Large intestine (tissue), 12 donors: ENCODE measurements at places on chromosomes 12 and 14. TPM values are rescaled to one million over a fixed set of nuclear protein-coding genes. Genes with fewer than 3 reads are reported as not detected.

DNA sequence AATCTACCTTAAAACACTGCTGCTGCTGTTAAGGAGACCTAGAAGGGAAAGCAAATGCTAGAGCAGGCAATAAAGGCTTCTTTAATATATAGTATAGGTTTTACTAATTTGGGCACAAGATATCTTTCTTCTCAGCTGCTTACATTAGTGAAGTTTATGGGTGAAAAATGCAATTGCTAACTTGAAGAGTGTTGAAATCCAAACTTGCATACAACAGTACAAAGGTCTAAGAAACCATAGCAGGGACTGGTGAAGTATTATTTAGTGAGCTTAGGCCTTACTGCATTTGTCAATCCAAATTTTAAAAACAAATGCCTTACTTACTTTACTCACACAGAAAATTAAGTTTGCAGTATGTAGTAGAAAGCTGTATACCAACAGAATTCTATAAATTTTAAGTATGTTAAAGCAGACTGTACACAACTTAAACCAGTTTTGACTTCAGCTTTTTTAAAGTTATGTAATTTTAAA, 1.4 kb upstream of the AP4S1 start:
- H3K4me1 ChIP-seq: no peaks in the 10 kb centered on the region
- DNase-seq: peak; percentile 81
- no peaks in the 10 kb centered on the region for H3K27me3 ChIP-seq
- H3K27ac ChIP-seq: peak overlapping the region; percentile 98
- H3K36me3 ChIP-seq: peaks cover 4% of the 10 kb centered on the region
- peak overlapping the region; percentile 99 for H3K4me3 ChIP-seq

GRIN2B gene
- polyA plus RNA-seq: 0.04 TPM

ETFBKMT gene
- polyA plus RNA-seq: 4.1 TPM

- H3K27me3 ChIP-seq: no peaks in the 10 kb centered on the region
- DNase-seq: no peak
- no peaks in the 10 kb centered on the region for H3K36me3 ChIP-seq
- no peaks in the 10 kb centered on the region for H3K4me1 ChIP-seq
- no peak overlapping the region for H3K27ac ChIP-seq
Observed at GRCh38 chr14:29687071-29687765, 240.4 kb downstream of the PRKD1 start.

- no peak for DNase-seq
- no peaks in the 10 kb centered on the region for H3K4me1 ChIP-seq
- H3K27ac ChIP-seq: no peak overlapping the region
Observed at GRCh38 chr12:79698966-79699365, 8.2 kb upstream of the PAWR start.

GRCh38 chr12:42786400-42787148, 197.0 kb upstream of the PRICKLE1 start:
- no peaks in the 10 kb centered on the region for H3K27me3 ChIP-seq
- H3K36me3 ChIP-seq: no peaks in the 10 kb centered on the region
- DNase-seq: no peak
- no peaks in the 10 kb centered on the region for H3K4me1 ChIP-seq

FANCM gene
- polyA plus RNA-seq: 3.7 TPM

CCDC184 gene
- polyA plus RNA-seq: 3.3 TPM

ALG10 gene
- 6.7 TPM for polyA plus RNA-seq

KLRC4 gene
- 0.87 TPM for polyA plus RNA-seq

- H3K4me3 ChIP-seq: no peak overlapping the region
- H3K27ac ChIP-seq: no peak overlapping the region
- H3K36me3 ChIP-seq: no peaks in the 10 kb centered on the region
- no peak for DNase-seq
- peaks cover 44% of the 10 kb centered on the region for H3K27me3 ChIP-seq
Observed at GRCh38 chr12:107325075-107325608, 231.8 kb upstream of the CRY1 start.

RHOJ gene
- polyA plus RNA-seq: 20.7 TPM

JPH4 gene
- polyA plus RNA-seq: 6.6 TPM

- H3K4me1 ChIP-seq: peaks cover 17% of the 10 kb centered on the region
- no peaks in the 10 kb centered on the region for H3K27me3 ChIP-seq
- peak; percentile 80 for DNase-seq
- no peak overlapping the region for H3K27ac ChIP-seq
Observed at GRCh38 chr12:92570056-92570753, 132.6 kb upstream of the PLEKHG7 start.

ZFHX2 gene
- polyA plus RNA-seq: 4.1 TPM

DNA sequence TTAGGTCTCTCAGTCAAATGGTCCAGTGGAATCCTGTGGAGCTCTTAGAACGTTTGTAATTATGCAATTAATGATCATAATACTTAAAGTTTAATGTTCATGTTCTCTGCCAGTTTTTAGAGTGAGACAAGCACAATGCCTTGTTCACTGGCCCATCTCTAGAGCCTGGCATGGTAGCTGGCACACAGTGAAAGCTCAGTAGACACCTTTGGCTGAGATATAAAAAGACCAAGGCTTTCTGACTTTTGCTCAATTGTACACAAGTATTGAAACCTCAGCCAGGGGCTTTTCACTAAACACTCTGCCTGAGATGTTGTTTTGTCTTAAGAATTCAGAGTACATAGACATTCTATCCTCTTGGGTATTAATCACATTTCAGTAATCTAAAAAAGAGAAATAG, 241.8 kb upstream of the ATP2B1 start:
- DNase-seq: no peak
- peak overlapping the region; percentile 98 for H3K27ac ChIP-seq
- H3K4me1 ChIP-seq: peaks cover 49% of the 10 kb centered on the region
- H3K36me3 ChIP-seq: no peaks in the 10 kb centered on the region
- no peak overlapping the region for H3K4me3 ChIP-seq

DNA sequence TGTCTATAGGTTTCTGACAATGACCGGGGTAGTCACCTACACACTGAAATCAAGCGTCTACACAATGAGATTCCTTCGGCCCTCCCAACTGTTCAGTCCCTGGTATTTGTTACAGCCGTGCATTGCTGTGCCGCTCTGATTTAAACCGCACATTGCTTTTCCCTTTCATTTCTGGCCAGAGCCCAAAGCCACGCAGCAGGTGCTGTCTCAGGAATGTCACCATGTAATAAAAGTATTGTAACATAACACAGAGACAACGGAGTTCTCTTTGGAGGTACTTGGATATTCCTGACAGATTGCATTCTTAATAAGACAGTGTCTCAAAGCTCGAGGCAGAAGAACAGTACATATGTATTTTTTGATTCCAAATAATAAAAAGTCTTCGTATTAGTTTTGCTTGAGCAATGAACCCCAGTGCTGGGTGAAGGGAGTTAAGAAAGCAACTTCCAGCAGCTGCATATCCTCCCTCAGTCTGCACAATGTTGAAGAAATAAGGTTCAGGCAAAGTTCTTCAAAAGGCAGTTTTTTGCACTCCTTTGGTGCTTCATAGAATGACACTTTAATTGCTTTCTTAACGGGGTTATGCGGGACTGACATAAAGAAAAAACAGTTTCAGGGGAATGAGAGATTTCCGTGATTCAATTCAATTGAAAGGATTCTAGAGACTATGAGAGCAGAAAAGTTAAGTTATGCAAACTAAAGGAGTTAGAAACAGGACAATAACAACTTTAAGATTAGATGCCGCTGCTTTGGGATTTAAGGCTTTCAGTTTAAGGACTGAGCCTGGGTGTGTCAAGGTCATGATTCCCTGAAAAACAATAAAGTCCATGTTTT, 288.7 kb upstream of the FLRT2 start:
- H3K27ac ChIP-seq: no peak overlapping the region
- H3K27me3 ChIP-seq: no peaks in the 10 kb centered on the region
- no peaks in the 10 kb centered on the region for H3K36me3 ChIP-seq
- H3K4me3 ChIP-seq: no peak overlapping the region
- DNase-seq: no peak

DNA sequence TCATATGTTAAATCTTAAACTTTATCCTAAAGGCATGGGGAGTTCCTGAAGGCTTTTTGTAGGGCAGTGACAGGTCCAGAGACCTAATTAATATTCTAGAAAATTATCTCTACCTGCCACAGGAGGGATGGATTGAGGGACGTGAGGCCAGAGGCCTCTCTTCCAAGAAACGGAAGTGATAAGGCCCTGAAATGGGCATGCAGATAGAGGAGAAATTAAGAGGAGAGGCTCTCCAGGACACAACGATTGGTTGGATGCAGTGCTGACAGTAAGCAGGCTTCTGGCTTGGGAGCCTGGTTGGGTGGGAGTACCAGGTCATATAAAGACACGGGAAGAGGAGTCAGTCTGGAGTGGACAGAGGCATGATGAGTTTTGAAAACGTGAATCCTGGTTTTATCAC, 3.1 kb upstream of the BORCS5 start:
- no peaks in the 10 kb centered on the region for H3K27me3 ChIP-seq
- peaks cover 22% of the 10 kb centered on the region for H3K4me1 ChIP-seq
- H3K4me3 ChIP-seq: no peak overlapping the region
- H3K36me3 ChIP-seq: no peaks in the 10 kb centered on the region
- no peak for DNase-seq

DNA sequence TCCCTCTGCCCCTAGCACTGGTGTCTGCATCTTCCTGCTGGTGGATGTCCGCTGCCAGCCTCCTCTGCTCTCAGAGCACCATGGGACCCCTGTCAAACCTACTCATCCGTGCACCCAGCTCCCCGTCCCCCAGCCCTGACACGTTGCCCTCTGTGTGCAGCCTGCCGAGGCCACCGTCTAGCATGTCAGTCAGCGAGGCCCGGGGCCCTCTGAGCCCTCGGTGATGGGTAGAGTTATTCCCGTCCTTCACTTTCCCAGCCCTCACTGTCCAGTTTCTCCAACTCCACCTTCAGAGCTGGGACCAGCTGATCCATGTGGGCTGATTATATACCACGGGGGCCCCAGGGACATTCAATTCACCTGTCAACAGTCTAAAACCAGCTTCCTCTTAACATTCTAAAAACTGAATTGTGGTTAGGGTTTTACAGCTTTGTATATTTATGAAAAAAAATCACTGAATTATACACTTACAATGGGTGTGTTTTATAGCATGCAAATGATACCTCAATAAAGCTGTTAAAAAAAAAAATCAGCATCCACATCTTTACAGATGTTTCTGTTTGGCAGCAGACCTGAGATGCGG, 61.3 kb downstream of the CCDC88C start:
- H3K27me3 ChIP-seq: no peaks in the 10 kb centered on the region
- H3K36me3 ChIP-seq: peaks cover 4% of the 10 kb centered on the region
- H3K27ac ChIP-seq: no peak overlapping the region
- no peak for DNase-seq

DNA sequence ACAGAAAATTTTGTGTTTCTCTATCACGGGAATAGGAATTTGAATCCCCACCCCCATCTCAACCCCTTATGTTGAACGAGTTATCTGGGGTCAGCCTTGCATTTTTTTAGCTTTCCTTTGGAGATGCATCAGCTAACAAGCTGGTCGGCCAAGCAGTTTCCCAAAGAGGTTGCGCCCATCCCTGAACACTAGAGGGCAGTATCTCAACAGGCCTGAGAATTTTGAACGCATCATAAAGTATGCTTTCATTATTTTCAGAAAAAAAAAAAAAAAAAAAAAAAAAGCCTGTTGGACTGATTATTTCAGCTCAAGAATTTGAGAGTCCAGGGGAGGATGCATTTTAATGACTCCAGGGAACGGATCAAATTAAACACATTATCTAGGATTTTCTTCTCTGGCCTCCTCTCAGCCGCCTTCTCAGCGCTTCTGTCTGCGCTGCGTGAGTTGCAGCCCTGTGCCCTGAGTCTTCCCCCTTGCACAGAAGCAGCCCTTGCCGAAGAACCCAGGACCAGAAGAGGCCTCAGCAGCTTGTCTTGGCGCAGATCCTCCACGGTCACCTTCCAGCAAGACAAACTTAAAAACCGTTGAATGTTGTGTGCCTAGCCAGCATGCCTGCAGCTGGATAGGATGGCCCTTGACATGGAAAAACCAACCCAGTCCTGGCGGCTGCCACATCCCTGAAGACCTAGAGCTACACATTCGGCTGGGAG, 76.6 kb upstream of the GZMB start:
- no peaks in the 10 kb centered on the region for H3K36me3 ChIP-seq
- no peaks in the 10 kb centered on the region for H3K4me1 ChIP-seq
- H3K4me3 ChIP-seq: no peak overlapping the region
- no peak overlapping the region for H3K27ac ChIP-seq

MAP3K9 gene
- polyA plus RNA-seq: 3.7 TPM

ACADS gene
- 50.2 TPM for polyA plus RNA-seq

DNA sequence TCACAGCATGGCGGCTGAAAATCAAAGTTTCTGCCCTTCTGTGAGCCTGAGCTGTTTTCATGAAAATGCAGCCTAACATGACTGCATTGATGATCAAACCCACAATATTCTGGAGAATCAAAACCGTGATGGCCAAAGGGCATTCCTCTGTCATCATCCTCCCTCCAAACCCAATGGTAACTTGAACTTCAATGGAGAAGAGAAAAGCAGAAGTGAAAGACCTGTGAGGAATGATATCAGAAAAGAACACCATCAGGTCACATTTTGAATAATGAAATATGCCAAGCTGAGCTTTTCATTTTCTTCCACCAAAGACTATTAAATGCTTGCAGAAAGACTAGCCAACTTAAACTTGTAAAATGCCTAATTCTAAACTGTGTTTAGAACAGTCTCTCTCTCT, 8.1 kb downstream of the KCNJ8 start:
- DNase-seq: no peak
- H3K4me3 ChIP-seq: no peak overlapping the region
- no peaks in the 10 kb centered on the region for H3K27me3 ChIP-seq
- H3K4me1 ChIP-seq: peaks cover 18% of the 10 kb centered on the region

TMEM253 gene
- 62.3 TPM for polyA plus RNA-seq

- H3K27me3 ChIP-seq: no peaks in the 10 kb centered on the region
- no peaks in the 10 kb centered on the region for H3K4me1 ChIP-seq
- no peak overlapping the region for H3K27ac ChIP-seq
- DNase-seq: no peak
- no peaks in the 10 kb centered on the region for H3K36me3 ChIP-seq
- H3K4me3 ChIP-seq: no peak overlapping the region
Observed at GRCh38 chr12:59386236-59386635, 209.6 kb upstream of the SLC16A7 start.

PRKAG1 gene
- 66.8 TPM for polyA plus RNA-seq

GRCh38 chr12:110262442-110263388, 18.3 kb upstream of the ATP2A2 start:
- no peaks in the 10 kb centered on the region for H3K4me1 ChIP-seq
- H3K36me3 ChIP-seq: no peaks in the 10 kb centered on the region
- H3K4me3 ChIP-seq: no peak overlapping the region
- peak; percentile 55 for DNase-seq
- no peak overlapping the region for H3K27ac ChIP-seq
- no peaks in the 10 kb centered on the region for H3K27me3 ChIP-seq

DNA sequence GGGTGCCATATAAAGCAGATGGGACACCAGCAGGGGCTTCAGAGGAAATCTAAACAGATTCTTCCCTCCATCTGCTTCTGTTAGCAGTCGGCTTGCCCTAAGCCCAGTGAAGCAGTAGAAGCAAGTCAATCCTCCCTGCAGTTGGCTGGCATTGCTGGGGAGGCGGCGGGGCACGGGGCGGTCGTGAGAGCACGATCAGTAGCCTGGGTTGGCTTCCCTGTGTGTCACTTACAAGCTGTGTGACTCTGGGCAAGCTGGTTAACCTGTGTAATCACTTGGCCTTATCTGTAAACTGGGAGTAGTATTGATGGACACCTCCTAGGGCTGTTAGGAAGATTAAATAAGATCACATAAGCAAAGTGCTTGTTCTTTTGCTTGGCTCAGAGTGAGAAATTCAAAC, 19.4 kb downstream of the MYRFL start:
- no peaks in the 10 kb centered on the region for H3K36me3 ChIP-seq
- peaks cover 23% of the 10 kb centered on the region for H3K4me1 ChIP-seq
- H3K27me3 ChIP-seq: no peaks in the 10 kb centered on the region
- H3K27ac ChIP-seq: no peak overlapping the region
- H3K4me3 ChIP-seq: no peak overlapping the region
